ENCODE measurements at places on chromosomes 13 and 19. TPM values are rescaled to one million over a fixed set of nuclear protein-coding genes. Genes with fewer than 3 reads are reported as not detected.

- peak overlapping the region; percentile 28 for H3K27ac ChIP-seq
- no peak overlapping the region for H3K4me3 ChIP-seq
- DNase-seq: peak; percentile 82
- H3K36me3 ChIP-seq: peaks cover 18% of the 10 kb centered on the region
These were observed 24.8 kb downstream of the ZNF473 start for GRCh38 chr19:50050406-50051227.

DNA sequence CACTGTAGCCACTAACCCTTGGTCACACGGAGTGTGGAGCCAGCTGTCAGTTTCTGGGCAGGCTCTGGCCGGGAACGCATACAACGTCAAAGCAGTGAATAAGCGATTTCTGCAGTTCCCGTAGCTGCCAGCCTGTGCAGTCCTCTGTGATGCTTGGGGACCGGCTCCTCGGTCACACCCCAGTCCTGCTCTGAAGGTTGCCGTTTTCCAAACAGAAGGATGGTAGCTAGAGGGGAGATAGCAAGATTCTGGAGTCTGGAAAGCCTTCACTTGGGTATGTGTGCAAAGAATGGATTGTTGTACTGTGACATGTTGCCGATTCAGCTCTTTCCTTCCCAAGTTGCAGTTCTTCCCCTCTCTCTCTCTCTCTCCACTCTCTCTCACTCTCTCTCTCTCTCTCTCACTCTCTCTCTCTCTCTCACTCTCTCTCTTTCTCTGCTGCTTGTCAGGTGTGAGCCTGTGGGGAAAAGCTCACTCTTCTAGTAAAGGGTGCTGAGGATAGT is 38.7 kb upstream of the C1QTNF9 start:
- H3K4me1 ChIP-seq: peaks cover 14% of the 10 kb centered on the region
- H3K36me3 ChIP-seq: no peaks in the 10 kb centered on the region
- no peak overlapping the region for H3K4me3 ChIP-seq

Gene PIH1D1
- 59.4 TPM for total RNA-seq

- no peak within 1 kb of the TSS for H3K27ac ChIP-seq
- peak within 1 kb of the TSS; percentile 49 for H3K4me3 ChIP-seq
- no peaks in the 10 kb centered on the region for H3K36me3 ChIP-seq
- H3K4me1 ChIP-seq: peaks cover 6% of the 10 kb centered on the region
- H3K27me3 ChIP-seq: peaks cover 3% of the 10 kb centered on the region
- DNase-seq: no peak
These were observed at the start of gene KIRREL2 for GRCh38 chr19:35856546-35857149. Gene KIRREL2 (plus strand): TSS chr19:35856911. CDS start chr19:35857120, 209 bp downstream.

DNA sequence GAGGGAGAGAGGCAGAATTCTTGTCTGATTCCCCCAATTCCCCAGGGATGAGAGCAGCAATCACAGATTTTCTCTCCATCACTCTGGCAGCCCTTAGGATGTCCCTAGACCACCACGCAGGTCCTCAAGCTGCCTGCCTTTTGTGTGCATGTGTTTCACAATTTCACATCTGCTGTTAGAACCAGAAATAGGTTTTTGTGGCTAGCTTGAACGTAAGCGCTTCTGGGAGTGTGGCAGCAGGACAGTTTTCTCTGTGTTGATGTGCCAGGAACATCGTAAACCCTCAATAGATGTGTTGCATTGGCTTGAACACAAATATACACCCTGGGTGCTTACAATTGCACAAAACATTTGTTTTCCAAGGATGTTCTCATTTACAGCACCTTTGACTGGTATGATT is 78.8 kb upstream of the TMTC4 start:
- no peaks in the 10 kb centered on the region for H3K27me3 ChIP-seq
- H3K4me1 ChIP-seq: no peaks in the 10 kb centered on the region
- no peak overlapping the region for H3K27ac ChIP-seq
- no peak for DNase-seq

Gene PRX
- total RNA-seq: 1.0 TPM

Gene ZNF497
- total RNA-seq: 4.4 TPM

Gene KRTDAP
- total RNA-seq: not detected

DNA sequence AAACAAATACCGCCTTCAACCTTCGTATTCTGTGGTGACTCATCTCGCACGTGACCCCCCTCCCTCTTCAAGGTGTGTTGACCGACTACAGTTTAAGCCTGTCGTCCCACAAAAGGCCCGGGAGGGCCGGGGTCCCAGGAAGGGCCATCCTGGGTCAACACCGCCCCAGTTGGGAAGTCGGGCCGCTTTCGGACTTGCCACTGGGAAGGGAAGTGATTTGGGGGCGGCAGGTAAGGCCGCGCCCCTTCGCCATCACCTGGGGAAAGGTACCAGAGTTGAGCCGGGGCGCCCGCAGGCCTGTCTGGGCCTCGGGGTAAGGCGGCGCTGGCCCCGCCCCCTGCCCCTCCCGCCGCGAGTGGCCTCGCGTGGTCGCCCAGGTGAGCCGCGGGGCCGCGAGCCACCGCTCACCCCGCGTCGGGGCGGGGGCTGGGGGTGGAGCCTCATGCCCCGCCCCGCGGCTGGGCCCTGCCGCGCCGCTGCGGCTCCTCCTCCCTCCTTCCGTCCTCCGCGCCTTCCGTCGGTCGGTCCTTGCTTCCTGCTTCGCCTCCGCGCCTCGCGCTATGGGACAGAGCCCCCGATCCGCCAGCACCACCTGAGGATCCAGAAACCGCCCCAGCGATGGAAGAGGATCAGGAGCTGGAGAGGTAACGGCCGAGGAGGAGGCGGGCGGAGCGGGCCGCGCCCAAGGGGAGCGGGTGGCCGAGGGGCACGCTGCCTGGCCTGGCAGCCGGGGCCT is at the start of gene POLR1D:
TSS of gene POLR1D (plus strand) at position 527 of the 736 bp plus-strand sequence. CDS start at position 619, 92 bp downstream.
- H3K4me3 ChIP-seq: peak within 1 kb of the TSS; percentile 98
- peak within 1 kb of the TSS; percentile 99 for H3K27ac ChIP-seq
- no peaks in the 10 kb centered on the region for H3K27me3 ChIP-seq

GRCh38 chr13:65460136-65460535 is 1770.0 kb downstream of the PCDH9 start:
- DNase-seq: no peak
- H3K36me3 ChIP-seq: no peaks in the 10 kb centered on the region
- no peak overlapping the region for H3K4me3 ChIP-seq

DNA sequence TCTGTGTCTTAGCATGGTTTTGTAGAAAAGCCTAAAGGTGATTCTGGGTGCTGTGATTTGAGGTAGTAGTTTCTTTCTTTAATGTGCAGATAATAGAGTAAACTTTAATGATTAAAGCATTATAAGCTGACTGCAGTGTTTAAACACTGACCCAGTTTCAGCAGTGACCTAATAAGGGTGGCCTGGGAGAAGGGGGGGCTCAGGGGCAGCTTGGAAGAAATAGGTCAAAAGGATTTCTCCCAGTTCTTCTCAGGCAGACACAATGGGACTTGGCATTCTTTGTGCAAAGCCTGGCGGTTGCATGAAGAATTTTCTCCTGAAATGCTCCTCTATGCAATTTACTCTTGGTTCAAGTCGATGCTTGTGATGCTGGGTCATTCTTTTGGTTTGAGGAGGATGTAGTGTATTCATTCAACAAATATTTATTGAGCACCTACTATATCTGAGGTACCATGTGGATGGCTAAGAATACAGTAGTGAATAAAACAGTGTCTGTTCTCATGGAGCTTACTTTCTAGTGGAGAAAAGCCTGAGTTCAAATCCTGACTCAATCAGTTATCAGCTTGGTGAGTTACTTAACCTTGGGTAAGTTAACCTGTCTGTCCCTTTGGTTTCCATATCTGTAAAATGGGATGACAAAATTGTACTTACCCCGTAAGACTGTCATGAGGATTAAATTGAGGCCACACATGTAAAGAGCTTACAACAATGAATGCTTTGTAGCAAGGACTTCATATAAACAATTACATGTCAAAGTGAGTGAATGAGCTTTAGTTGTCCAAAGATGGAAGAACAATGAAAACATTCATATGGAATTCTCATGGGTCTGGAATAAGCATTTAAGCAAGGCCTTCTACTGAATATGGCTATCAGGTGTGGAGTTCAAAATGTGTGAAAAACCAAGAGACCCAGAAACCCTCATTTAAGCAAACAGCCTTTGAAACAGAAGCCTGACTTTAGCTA is 210.2 kb downstream of the KCNRG start:
- no peak for DNase-seq
- no peaks in the 10 kb centered on the region for H3K27me3 ChIP-seq
- no peak overlapping the region for H3K4me3 ChIP-seq
- no peak overlapping the region for H3K27ac ChIP-seq

DNA sequence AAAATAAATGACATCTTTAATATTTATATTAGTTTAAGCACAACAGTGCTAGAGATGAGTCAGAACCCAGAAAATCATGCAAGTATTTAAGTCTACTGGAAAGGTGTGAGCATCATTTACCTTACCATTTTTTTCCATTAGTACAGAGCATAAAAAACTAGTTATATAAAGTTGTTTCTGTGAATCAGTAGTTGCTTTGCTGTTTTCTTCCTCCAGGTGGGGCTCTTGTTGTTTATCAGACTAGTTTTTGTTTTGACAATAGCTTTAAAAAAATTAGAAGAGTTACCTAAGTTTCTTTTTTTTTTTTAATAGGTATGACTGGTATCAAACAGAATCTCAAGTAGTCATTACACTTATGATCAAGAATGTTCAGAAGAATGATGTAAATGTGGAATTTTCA is 12.7 kb downstream of the SUGT1 start:
- no peaks in the 10 kb centered on the region for H3K27me3 ChIP-seq
- no peak overlapping the region for H3K27ac ChIP-seq
- no peaks in the 10 kb centered on the region for H3K4me1 ChIP-seq
- H3K36me3 ChIP-seq: peaks cover 46% of the 10 kb centered on the region

- no peaks in the 10 kb centered on the region for H3K4me1 ChIP-seq
- H3K4me3 ChIP-seq: no peak overlapping the region
- H3K36me3 ChIP-seq: no peaks in the 10 kb centered on the region
- H3K27me3 ChIP-seq: no peaks in the 10 kb centered on the region
- DNase-seq: no peak
These were observed 100.7 kb upstream of the RXFP2 start for GRCh38 chr13:31638577-31638976.

DNA sequence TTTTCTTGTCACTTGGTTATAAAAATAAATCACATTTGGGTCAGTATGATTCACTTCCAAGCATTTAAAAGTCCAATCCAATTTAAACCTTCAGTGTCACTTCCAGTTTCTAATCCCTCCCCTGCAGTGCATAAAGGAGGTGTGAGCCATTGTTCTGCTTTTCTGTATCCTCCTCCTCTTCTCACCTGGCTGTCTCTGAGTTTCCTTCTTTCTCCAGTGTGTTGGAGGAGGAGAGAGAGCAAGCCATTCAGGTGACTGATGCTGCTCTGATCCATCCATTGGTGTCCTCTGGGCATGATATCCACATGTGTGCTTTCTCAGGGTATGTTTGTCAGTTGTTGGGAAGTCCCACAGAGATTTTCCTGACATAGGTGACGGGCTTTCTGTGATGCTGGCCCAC is 1.2 kb downstream of the NUDT15 start:
- H3K4me1 ChIP-seq: peaks cover 11% of the 10 kb centered on the region
- H3K4me3 ChIP-seq: no peak overlapping the region
- no peaks in the 10 kb centered on the region for H3K27me3 ChIP-seq
- no peaks in the 10 kb centered on the region for H3K36me3 ChIP-seq
- DNase-seq: no peak
- H3K27ac ChIP-seq: peak overlapping the region; percentile 95

GRCh38 chr19:46186101-46186716 is 38.2 kb downstream of the IGFL2 start:
- no peak for DNase-seq
- no peaks in the 10 kb centered on the region for H3K4me1 ChIP-seq
- no peaks in the 10 kb centered on the region for H3K36me3 ChIP-seq
- H3K27ac ChIP-seq: no peak overlapping the region
- no peaks in the 10 kb centered on the region for H3K27me3 ChIP-seq

GRCh38 chr13:33284031-33284430 is 1.5 kb downstream of the STARD13 start:
- DNase-seq: no peak
- no peak overlapping the region for H3K4me3 ChIP-seq
- no peaks in the 10 kb centered on the region for H3K36me3 ChIP-seq
- H3K27me3 ChIP-seq: no peaks in the 10 kb centered on the region
- H3K27ac ChIP-seq: peak overlapping the region; percentile 88

GRCh38 chr19:44637390-44637764 is 6.3 kb upstream of the PVR start:
- peaks cover 37% of the 10 kb centered on the region for H3K4me1 ChIP-seq
- no peak overlapping the region for H3K4me3 ChIP-seq
- H3K27ac ChIP-seq: no peak overlapping the region
- no peak for DNase-seq
- no peaks in the 10 kb centered on the region for H3K36me3 ChIP-seq

Gene KLK4
- total RNA-seq: not detected

DNA sequence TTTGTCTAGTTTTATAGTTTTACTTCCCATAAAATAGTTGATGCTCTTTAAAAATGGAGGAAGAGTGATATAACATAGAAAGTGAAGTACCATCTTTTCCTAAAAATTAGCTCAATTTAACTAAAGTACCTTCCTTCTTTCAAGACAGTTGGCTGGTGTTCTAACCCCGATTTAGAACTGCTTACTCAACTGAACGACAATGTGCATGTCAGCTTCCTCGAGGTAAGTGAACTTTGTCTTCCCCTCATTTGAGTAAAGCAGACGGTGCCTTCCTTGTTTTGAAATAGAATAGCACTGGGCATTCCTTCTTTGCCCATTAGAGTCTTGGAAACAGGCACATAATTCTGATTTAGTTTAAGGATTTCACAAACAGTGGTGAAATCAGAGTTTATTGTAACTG is 1519.2 kb downstream of the EFNB2 start:
- H3K36me3 ChIP-seq: no peaks in the 10 kb centered on the region
- DNase-seq: no peak
- no peak overlapping the region for H3K4me3 ChIP-seq
- no peaks in the 10 kb centered on the region for H3K27me3 ChIP-seq
- H3K4me1 ChIP-seq: no peaks in the 10 kb centered on the region
- no peak overlapping the region for H3K27ac ChIP-seq

- H3K4me1 ChIP-seq: no peaks in the 10 kb centered on the region
- no peaks in the 10 kb centered on the region for H3K27me3 ChIP-seq
- DNase-seq: no peak
- no peak overlapping the region for H3K4me3 ChIP-seq
These were observed 617.7 kb upstream of the SLITRK1 start for GRCh38 chr13:84500016-84500415.

GRCh38 chr13:40161351-40161810 is 505.1 kb downstream of the FOXO1 start:
- no peaks in the 10 kb centered on the region for H3K27me3 ChIP-seq
- H3K4me3 ChIP-seq: no peak overlapping the region
- no peaks in the 10 kb centered on the region for H3K36me3 ChIP-seq
- no peak overlapping the region for H3K27ac ChIP-seq
- no peaks in the 10 kb centered on the region for H3K4me1 ChIP-seq

GRCh38 chr13:109602356-109602755 is 184.0 kb downstream of the IRS2 start:
- no peak overlapping the region for H3K27ac ChIP-seq
- H3K27me3 ChIP-seq: no peaks in the 10 kb centered on the region
- H3K36me3 ChIP-seq: no peaks in the 10 kb centered on the region
- DNase-seq: no peak
- no peak overlapping the region for H3K4me3 ChIP-seq

GRCh38 chr13:84730376-84730775 is 848.1 kb upstream of the SLITRK1 start:
- no peaks in the 10 kb centered on the region for H3K36me3 ChIP-seq
- H3K27ac ChIP-seq: no peak overlapping the region
- no peak overlapping the region for H3K4me3 ChIP-seq
- no peak for DNase-seq
- no peaks in the 10 kb centered on the region for H3K27me3 ChIP-seq

All from liver (tissue), 10 donors.